Activated CD4-positive, CD25-positive, alpha-beta regulatory T cell treated with anti-CD3 and anti-CD28 coated beads, Interleukin-2, amount 50 U/mL, for 16 hours (primary cell): ENCODE measurements at places on chromosomes 11 and 22.

GRCh38 chr11:125532668-125533067, 36.6 kb upstream of the FEZ1 start:
- DNase-seq: no peak

DNA sequence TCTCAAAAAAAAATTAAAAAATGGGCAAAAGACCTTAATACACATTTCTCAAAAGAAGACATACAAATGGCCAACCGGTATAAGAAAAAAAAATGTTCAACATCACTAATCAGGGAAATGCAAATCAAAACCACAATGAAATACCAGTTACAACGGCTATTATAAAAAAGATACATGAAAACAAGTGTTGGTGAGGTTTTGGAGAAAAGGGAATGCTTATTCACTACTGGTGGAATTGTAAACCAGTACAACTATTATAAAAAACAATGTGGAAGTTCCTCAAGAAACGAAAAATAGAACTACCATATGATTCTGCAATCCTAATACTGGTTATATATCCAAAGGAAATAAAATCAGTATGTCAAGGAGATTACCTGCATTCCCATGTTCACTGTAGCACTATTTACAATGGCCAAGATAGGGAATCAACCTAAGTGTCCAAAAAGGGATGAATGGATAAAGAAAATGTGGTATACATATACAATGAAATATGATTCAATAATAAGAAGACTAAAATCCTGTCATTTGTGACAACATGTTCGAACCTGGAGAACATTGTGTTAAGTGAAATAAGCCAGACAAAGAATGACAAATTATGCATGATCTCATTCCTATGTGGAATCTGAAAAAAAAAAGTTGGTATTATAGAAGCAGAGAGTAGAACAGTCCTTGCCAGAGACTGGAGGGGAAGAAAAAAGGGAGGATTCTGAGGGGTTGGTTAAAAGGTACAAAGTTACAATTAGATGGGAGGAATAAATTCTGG, 256.9 kb upstream of the PITPNB start:
- no peak for DNase-seq

DNA sequence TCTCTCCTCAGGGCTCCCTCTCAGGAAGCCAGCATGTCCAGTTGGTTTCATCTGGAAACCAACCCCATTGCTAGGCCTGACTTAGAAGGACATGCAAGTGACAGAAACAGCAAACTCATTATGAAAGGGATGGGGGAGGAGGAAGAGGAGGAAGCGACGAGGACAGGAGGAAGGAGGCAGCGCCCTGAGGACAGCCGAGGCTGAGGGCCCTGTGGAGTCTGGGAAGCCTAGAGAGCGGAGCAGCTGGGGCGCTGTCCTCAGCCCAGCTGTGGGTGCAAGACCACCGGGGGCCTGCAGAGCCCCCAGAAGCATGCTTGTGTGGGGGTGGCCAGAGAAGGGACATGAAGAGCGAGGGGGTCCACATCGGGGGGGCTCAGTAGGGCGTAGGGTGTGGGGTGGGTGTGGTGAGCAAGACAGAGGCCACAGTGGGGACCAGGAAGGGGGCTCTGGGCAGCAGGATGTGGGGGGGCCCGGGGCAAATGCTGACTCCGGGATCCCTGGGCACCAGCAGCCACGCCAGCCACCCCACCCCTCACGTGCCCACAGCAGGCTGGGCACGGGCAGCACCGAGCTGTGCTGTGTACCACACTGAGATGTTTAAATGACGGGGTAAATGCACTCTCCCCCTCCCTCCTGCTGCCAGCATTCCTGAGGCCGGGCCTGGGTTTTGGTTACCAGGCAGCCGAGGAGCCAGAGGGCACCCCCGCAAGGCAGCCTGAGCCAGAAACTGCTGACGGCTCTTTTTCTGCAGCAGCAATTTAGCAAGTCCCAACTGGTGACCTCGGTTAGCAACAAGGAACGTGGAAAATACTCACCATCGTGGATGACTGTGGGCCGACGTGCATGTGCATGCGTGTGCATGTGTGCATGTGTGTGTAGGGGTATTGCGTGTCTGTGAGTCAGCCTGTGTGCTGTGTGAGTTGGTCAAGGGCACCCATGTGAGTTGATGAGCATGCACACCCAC, 82.7 kb upstream of the LINC01488 start:
- no peak for DNase-seq

- no peak for DNase-seq
Observed at GRCh38 chr11:35134403-35135148, 4.4 kb upstream of the CD44 start.

DNA sequence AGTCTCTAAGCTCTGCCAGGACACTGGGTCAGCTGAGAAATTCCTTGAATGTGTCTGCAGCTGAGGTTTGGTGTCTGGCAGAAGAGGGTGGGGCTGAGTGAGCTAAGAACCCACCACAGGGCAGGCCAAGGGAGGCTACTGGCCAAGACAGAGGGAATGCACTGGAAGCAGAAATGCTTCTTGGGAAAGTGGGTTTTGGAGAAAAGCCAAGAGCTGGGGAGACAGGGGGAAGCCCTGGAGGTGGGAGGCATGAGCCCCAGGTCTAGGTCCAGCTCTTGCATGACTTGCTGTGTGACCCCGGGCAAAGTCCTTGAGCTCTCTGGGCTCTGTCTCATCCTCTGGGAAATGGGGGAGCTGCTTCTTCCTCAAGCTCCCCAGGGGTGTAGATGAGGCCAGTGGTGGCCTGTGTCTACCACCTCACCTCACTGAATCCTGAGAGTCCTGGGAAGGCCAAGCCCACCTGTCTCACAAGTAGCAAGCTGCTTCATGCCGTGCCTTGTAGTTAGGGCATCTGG, 2.3 kb downstream of the MMP11 start:
- DNase-seq: no peak

DNA sequence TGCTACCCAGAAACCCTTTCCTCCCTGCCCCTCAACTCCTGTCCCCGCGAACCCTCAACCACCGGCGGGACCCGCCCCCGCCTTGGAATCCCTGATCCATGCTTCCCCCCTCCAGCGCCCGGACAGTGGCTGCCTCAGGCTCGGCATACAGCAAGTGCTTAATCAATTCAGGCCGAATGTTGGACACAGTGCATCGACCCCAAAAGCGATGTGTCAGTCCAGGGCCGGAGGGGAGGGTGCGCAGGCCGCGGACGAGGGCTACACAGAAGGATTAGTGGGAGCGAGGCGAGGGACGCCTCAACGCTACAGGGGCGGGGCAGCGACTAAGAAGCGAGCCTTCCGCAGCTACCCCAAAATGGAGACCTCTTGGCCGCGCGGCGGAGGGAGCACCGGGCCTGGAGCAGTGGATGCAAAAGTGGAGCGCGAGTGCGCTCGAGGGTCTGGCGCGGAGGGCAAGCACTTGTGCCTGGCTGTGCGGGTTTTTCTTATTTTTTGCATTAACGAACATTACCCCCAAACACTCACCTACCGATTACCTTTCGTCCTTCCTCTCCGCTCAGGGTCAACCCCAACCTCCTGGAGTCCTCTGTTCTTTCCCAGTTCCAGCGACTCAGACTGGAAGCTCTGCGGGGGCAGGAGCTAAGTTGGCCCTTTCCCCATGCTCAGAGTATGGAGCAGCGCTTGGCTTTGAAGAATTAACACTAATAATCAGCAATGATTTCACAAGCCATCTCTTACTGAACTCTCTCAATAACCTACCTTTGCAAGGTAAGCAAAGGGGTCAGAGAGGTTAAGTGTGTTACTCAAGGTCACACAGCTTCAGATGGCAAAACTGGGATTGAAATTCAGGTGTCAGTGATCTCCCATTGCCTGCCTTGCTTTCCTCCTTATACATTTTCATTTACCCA, 30.0 kb upstream of the WNT11 start:
- DNase-seq: no peak

GRCh38 chr11:44529895-44530412, 35.5 kb upstream of the CD82 start:
- DNase-seq: no peak

GRCh38 chr11:115498354-115498753, 5.9 kb downstream of the CADM1 start:
- no peak for DNase-seq
